ENCODE measurements at places on chromosomes 7 and 10.

DNA sequence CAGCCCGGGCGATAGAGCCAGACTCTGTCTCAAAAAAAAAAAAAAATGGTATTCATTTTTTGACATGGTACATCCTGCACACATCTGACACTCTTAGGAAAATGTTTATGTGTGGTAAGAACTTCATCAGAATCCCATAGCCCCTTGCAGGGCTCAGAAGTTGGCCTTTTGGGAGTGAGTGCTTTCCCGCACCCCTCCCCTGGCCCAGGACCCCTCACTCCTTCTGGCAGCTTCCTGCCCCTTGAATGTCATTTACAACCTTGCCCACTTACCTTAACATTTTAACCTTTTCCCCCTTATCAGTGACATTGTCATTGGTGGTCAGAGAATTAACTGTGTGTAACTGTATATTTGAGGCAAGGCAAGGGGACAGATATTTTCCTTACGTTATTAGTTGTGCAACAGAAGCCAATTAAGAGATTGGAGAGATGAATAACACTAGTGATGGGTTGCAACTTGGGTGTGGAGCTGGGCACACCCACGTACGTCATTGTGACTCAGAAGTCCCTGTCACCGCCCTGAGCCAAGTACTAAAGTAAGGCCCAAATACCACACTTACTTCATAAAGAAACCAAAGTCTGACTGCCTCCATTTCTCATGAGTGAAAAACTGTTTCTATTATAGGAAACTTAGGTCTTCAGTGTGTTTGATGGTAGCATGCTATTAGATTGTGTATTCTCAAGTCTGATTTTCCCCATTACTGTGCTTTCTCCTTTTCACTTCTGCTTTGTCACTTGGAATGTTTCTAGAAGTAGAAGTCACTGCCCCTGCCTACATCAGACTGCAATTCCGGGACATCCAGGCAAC is 31.6 kb downstream of the OGDH start:
- DNase-seq: peak; percentile 70

DNA sequence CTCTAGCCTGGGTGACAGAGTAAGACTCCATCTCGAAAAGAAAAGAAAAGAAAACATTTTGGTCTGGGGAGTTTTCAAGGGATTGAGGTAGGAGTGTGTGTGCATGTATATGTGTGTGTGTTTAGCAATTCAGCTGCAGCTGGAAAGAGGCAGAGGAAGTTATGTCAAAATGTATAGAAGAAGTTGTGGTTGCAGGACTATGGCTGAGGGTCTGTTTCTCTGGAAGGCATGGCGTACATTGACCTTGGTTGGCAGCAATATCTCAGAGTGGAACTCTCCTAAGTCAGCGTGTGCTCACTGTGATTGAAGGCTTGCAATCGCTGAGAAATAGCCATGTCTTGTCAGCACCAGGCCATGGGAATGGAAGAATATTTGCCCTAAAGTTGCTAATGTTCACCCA is 28.6 kb upstream of the RHBDD2 start:
- DNase-seq: no peak

- DNase-seq: no peak
Observed at GRCh38 chr7:51121931-51122425, 194.6 kb downstream of the COBL start.

- no peak for DNase-seq
Observed at GRCh38 chr7:135409845-135410542, 99.9 kb downstream of the CNOT4 start.

DNA sequence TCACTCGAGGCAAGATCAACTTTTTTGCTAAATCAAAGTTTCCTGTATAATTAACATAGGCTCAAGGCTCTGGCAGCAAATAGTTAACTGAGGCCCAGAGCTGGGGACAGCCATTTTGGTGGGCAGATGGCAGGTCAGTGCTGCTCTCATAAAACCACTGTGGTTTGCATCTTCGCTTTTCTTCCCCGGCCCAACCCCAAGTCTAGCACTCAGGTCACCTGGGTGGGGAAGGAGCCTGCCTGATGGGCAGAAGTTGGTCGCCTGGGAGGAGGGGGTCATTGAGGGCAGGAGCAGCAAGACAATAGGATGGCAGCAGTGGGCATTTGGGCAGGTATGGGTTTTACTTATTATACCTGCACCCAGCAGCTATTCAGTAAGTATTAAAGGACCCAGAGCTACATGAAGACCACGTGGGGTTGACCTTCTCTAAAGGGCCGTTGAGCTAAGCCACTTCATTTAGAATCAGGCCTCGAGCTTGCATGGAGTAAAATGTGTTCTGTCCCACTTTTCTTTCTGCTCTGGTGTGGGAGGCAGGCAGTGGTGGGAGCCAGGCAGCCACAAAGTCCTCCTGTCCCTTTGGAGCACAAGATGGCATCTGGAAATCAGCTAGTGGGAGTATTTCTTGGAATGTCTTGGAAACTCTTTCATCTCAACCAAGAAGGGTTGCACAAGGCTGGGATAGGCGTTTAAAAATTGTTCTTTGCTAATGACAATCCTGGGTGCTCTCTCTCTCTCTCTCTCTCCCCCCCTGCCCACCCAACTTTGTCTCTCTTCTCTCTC is 133.4 kb downstream of the SPAG6 start:
- no peak for DNase-seq

- no peak for DNase-seq
Observed at GRCh38 chr10:43055217-43055616, 21.7 kb upstream of the RET start.

GRCh38 chr10:49649294-49649693 is 30.2 kb upstream of the C10orf53 start:
- no peak for DNase-seq

- DNase-seq: no peak
Observed at GRCh38 chr10:99733366-99733765, 1.3 kb downstream of the CUTC start.

Data from stimulated activated CD8-positive, alpha-beta memory T cell treated with anti-CD3 and anti-CD28 coated beads, Interleukin-15, amount 100 ng/mL, for 4 hours (primary cell).